ENCODE measurements at places on chromosomes 16 and 17.

DNA sequence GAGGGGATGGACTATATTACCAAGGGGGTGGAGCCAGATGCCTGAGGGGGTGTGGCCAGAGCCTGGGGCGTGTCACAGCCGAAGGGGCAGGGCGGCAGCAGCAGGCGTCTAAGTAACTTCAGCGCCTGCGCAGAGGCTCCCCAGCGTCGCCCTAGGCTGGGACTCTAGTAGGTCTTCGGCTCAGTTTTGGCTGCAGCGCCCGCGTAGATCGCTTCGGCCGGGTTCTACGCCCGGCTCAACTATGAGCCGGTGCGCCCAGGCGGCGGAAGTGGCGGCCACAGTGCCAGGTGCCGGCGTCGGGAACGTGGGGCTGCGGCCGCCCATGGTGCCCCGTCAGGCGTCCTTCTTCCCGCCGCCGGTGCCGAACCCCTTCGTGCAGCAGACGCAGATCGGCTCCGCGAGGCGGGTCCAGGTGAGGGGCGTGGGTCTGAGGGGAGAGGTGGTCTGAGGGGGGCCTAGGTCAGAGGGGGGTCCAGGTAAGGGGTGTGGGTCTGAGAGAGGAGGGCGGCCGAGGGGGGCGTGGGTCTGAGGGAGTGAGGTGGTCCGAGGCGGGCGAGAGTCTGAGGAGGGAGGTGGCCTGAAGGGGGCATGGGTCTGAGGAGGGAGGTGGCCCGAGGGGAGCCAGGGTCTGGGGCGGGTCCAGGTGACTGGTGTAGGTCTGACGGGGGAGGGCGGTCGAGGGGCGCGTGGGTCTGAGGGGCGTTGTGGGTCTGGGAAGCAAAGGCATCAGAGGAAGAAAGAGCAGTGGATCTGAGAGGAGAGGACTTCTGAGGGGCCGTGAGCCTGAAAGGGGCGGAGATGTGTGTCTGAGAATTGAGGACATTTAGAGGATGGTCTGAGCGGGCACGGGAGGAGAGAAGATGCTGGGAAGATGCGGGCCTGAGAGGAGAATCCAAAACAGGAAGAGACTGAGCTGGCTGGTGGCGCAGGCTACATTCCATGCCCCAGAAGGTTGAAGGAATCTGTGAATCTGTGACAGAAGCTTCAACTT, at the start of gene LPCAT2:
TSS of gene LPCAT2 (plus strand) at position 132 of the 991 bp plus-strand sequence. CDS start at position 242, 110 bp downstream.
- DNase-seq: peak; percentile 74

- no peak for DNase-seq
Observed at GRCh38 chr16:27387724-27388123, 14.2 kb upstream of the IL21R start.

DNA sequence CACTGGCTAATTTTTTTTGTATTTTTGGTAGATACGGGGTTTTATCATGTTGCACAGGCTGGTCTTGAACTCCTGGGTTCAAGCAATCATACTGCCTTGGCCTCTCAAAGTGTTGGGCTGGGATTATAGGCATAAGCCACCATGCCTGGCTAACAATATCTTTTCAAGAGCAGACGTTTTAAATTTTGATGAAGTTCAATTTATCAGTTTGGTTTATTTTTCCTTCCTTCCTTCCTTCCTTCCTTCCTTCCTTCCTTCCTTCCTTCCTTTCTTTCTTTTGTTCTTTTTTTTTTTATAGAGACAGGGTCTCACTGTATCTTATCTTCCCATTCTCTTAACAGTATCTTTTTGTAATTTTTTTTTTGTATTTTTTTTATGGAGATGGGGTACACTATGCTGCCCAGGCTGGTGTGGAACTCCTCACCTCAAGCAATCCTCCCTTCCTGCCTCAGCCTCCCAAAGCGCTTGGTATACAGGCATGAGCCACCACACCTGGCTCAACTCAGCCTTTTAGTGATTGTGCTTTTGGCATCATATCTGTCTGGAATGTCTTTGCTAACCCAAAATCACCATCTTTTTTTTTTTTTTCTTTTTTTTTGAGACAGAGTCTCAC, 13.6 kb upstream of the GIP start:
- no peak for DNase-seq

GRCh38 chr17:8079291-8080207, 8.0 kb downstream of the ALOX12B start:
- DNase-seq: peak; percentile 87

DNA sequence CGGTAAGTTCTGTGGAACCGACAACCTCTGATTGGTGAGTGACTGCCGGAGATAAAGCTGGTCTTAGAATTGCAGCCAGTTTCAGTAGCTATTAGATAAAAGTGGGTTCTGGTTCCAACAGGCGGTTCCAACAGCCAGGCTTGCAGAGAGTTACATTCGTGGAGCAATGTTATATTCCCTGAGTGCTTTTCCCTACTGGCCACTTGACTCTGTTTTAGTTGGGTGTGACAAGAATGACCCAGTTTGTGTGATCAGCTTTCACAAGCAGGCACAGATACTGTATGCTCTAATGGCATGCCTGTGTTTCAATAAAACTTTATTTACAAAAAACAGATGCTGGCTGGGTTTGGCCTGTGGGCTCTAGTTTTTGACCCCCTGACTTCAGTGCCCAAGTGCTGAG, 196.6 kb downstream of the SNX29 start:
- DNase-seq: no peak

DNA sequence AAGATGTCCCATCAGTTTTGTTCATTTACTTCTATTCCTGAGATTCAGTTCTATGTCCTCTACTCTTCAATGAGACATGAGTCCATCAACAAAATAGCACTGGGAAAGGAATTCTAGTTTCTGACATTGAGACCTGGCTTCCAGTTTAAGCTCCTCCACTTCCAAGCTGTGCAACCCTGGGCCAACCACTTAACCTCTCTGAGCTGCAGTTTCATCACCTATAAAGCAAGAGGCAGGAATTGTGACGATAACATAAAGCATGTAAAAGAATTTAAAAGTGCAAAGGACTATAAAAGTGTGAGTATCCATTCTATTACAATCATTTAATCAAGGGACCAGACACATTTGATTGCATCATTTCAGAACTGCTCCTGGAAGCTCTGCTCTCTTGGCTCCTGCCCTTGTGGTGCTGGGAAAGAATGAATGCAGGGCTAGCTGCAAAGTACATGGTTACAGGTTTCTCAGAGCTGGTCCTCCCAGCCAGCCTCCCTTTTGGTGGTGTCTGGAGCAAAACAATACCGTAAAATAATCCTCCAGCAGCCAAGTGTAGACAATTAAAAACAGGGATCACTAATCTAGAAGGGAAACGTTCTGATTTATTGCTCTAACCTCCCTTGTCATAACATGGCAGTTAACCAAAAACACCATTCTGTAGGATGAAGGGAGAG, 113.9 kb downstream of the VPS53 start:
- DNase-seq: no peak

GRCh38 chr17:81557276-81558114, 5.3 kb upstream of the FAAP100 start:
- DNase-seq: no peak

DNA sequence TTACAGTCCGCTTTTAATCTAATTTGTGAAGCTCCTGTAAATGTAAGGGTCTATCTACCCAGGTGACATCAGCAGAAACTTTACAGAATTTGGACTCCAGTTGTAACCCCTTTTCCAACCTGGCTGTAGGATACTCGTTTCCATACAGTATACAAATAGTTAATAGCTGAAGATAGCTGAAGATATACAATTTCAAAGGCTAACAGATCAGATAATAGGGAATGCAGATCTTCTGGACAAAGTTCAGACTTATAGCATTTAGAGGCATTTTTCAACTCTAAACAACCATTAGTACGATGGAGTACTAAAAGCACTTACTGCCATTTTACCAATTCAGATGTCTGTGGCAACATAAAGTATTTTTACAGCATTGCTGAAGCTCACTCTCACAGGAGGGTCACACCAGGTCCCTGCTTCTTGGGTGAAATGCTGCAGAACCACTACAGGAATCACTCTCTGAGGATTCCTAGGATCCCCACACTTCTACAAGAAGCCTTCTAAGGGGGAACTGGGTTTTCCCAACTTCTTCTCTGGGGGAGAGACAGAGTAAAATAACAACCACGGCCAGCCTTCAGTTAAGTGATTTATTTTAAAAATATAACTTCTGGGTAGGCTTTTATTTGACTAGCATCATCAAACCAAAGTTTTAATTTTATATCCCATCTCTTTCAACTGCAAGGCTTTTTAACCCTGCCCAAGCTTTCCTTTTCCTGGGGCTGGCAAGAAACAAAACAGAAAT, 2.9 kb downstream of the VEZF1 start:
- no peak for DNase-seq

- DNase-seq: no peak
Observed at GRCh38 chr16:86241681-86242080, 268.6 kb upstream of the FOXF1 start.

GRCh38 chr16:73220836-73221235, 172.9 kb upstream of the ZFHX3 start:
- no peak for DNase-seq

DNA sequence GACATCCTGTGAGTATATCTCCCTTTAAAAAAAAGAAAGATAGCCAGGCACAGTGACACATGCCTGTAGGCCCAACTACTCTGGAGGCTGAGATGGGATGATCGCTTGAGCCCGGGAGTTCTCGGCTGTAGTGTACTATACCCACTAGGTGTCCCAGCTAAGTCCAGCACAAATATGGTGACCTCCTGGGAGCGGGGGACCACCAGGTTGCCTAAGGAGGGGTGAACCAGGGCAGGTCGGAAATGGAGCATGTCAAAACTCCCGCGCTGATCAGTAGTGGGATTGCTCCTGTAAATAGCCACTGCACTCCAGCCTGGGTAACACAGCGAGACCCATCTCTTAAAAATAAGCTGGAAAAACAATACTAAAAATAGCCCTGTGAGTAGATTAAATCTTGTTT, 29.4 kb downstream of the GINS2 start:
- no peak for DNase-seq
